Hematopoietic multipotent progenitor cell treated with erythropoietin and hydrocortisone succinate and interleukin-3 and kit ligand, for 6 days (in vitro differentiated cells): ENCODE measurements at places on chromosomes 6 and 20.

DNA sequence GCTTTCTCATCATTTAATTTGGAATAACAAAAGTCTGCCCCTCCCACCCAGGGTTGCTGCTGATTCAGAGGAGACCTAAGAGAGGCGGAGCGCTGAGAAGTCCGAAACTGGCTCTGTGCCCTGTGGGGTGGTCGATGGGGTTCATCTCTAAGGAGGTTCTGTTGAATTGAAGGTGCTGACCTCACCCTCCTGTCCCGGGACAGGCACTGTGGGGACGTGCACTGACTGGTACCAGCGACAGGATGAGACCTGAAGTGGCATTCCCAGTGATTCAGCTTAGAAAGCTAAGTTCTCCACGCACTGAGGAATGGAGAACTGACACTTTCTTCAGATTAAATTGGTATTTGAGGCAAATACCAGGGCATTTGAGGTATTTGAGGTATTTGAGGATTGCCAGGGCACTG is 1.3 kb downstream of the GUCA1B start:
- DNase-seq = no peak

GRCh38 chr6:132359886-132360285 is 41.4 kb downstream of the MOXD1 start:
- DNase-seq = no peak

- no peak for DNase-seq
Measured at GRCh38 chr6:81486234-81486633, 266.2 kb downstream of the TENT5A start.

- DNase-seq = peak; percentile 50
Measured at GRCh38 chr20:47124181-47124717, 229.6 kb downstream of the EYA2 start.

- no peak for DNase-seq
Measured at GRCh38 chr6:85435851-85436250, 14.0 kb upstream of the NT5E start.

- no peak for DNase-seq
Measured at GRCh38 chr6:157845493-157846259, 22.6 kb downstream of the SNX9 start.

GRCh38 chr6:127869772-127870404 is 31.0 kb downstream of the THEMIS start:
- no peak for DNase-seq

DNA sequence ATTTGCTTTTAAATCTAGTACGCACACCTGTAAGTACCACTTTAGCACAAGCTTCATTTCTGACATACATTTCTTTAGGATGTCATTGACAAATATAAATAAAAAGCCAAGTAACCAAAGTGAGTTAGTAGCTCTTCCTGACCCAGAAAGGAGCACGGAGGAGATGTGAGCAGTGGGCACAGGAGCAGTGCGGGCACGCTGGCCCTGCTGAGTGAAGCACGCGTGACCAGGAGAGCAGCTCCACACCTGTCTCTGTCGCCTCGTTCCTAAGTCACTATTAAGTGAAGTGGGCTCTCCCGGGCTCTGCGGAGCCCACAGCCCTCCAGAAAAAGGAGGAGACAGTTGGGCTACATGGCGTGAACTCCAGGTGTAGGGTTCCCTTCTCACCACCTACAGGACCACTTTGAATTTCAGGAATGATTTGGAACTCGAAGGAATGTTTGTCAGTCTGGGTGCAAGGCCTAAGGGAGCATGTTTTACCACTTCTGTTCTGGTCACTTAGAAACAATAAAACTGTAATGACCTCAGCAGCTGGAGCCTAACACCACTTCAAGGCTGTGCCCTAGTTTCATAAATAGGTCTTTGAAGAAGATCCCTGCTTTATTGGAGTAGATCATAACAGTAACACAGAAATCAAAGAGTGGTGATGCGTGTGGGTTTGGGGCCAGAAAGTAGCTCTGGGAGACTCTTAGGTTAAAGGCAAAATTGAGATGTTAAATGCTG is 95.9 kb downstream of the FAM120B start:
- DNase-seq = no peak

GRCh38 chr20:24773751-24774201 is 175.3 kb upstream of the CST7 start:
- no peak for DNase-seq

GRCh38 chr6:89215391-89215790 is 1.8 kb downstream of the GABRR1 start:
- DNase-seq = no peak

GRCh38 chr6:56904068-56904467 is 50.8 kb upstream of the BEND6 start:
- DNase-seq = no peak

DNA sequence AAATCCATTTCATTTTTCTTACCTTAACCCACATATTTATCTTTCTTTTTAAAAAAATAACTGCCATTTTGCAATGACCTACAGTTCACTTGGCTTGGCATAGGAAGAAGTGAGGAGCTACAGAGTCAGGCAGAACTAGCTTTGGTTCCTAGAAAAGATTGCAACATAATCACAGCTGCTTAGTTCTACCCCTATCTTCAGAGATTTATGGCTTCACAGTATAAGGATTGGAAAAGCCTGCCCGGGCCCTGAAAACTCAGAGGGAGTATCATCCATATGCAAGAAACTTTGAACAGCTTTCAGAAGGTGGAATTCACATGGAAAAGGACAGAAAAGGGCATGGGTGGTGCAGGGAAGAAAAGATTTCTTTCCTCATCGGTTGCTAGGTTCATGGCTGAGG is 774.3 kb upstream of the CHD6 start:
- DNase-seq = peak; percentile 24

GRCh38 chr6:42845327-42845694 is 34.1 kb upstream of the RPL7L1 start:
- DNase-seq = no peak
